ENCODE measurements at places on chromosomes 7 and 10.

DNA sequence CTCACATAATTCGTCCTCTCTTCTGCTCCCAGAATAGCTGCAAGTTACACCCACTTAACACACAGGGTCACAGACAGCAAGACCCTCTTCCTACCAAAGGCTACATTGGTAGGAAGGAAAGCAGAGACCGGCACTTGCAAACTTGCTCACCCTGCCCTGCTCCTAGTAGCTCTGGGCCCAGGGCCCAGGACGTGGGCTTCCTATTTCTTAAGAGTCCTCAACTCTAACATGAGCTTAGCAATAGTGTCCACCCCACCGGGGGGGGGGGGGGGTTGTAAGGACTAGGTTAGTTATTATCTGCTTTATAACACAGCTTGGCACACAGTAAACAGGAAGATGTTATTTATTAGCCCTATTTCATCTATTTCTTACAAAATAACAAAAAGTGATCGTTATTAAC, 106.6 kb downstream of the GRB10 start:
- no peak for DNase-seq
- H3K27ac ChIP-seq: no peak overlapping the region
- H3K4me3 ChIP-seq: no peak overlapping the region
- peaks cover 8% of the 10 kb centered on the region for H3K27me3 ChIP-seq

DNA sequence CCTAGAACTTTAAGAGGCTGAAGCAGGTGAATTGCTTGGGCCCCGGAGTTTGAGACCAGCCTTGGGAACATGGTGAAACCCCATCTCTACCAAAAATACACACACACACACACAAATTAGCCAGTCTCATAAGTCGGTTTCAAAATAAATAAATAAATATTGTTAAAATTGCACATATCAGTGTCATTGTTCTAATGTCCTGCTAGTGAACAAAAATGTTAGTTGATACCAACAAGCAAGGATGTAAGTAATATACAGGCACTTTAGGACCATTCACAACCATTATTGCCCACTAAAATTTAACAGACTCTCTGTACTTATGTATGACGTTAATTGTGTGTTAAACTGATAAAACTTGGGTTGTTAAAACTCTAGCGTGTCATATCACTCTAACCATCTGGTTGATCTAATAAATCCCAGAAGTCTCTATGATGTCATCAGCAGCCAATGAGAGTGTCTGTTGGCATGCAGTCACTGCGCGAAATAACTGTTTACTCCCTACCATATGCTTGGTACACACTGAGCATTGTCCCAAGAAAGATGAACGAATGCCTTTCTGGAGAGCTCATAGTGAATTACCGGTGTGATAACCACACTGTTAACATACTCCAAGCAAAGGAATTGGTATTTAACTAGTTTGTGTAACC, 30.4 kb upstream of the OTUD1 start:
- H3K4me3 ChIP-seq: no peak overlapping the region
- DNase-seq: no peak
- H3K27me3 ChIP-seq: no peaks in the 10 kb centered on the region

- H3K36me3 ChIP-seq: peaks cover 12% of the 10 kb centered on the region
- DNase-seq: no peak
These were observed 106.9 kb downstream of the FAM107B start for GRCh38 chr10:14667781-14668180.

DNA sequence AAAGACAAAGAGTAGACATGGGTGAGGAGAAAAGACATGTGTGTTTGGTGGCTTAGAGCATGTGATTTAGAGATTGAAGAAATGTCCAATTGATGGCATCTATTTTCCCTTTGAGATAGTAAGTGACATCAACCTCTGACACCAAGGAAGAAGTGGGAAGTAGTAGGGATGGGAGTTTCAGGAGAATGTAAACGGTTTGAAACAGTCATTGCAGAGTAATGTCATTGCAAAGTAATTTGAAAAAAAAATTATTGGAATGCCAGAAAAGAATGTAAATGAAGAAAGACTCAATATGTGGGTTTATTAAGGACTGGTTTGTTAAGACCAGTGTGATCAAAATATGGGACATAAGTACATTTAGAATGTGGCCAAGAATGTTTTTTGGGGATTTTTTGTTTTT, 26.6 kb downstream of the GNG11 start:
- DNase-seq: no peak
- no peak overlapping the region for H3K27ac ChIP-seq
- H3K4me1 ChIP-seq: no peaks in the 10 kb centered on the region
- peaks cover 5% of the 10 kb centered on the region for H3K36me3 ChIP-seq

DNA sequence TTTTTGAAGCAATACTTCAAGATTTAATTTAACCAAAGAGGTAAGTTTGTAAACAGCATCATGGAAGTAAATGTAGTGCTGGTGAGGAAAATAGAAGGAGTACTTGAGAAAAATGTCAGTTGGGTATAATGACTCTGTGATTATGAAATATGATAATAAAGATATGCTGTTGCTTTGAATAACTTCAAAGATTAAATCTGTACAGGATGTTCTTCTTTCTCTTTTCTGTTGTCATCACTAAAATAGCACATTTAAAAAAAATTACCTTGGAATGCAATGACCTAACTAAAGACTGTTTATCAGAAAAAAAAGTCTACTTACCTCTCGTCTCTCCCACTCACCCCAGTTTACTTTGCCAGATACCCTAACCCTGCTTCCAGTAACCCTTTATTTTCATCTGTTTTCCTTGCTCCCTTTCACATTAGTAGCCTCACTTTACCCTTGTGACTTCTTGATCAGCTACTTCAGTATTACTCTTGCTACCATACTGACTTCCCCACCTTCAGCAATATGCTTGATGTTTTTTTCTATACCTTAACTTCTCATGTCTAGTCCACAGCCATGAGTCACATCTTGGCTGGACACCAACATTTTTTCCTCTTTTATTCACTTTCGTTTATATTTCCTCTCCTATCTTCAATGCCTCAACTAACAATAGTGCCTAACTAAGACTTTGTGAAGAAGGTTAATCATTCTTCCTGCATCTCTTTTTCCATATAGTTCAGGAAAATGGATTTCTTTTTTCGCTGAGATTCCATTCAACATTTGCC, 29.7 kb upstream of the TAS2R16 start:
- H3K4me3 ChIP-seq: no peak overlapping the region
- H3K4me1 ChIP-seq: no peaks in the 10 kb centered on the region
- no peak for DNase-seq
- H3K36me3 ChIP-seq: no peaks in the 10 kb centered on the region
- H3K27me3 ChIP-seq: no peaks in the 10 kb centered on the region
- H3K27ac ChIP-seq: no peak overlapping the region

GRCh38 chr7:151382079-151382885, 27.6 kb downstream of the WDR86 start:
- peaks cover 7% of the 10 kb centered on the region for H3K36me3 ChIP-seq
- peak; percentile 81 for DNase-seq
- H3K4me3 ChIP-seq: peak overlapping the region; percentile 90
- peak overlapping the region; percentile 98 for H3K27ac ChIP-seq

DNA sequence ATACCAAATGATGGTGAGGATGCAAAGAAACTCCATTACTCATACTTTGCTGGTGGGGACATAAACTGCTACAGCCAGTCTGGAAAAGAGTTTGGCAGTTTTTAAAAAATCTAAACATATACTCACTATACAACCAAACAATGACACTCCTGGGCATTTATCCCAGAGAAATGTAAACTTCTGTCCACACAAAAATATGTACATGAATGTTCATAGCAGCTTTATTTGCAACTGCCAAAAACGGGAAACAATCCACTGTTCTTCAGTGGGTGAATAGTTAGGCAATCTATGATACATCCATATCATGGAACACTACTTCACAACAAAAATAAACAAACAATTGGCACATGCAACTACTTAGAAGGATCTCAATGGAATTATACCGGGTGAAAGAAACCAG, 276.4 kb upstream of the SP8 start:
- no peak overlapping the region for H3K27ac ChIP-seq
- no peak for DNase-seq
- H3K27me3 ChIP-seq: peaks cover 5% of the 10 kb centered on the region
- H3K36me3 ChIP-seq: no peaks in the 10 kb centered on the region

DNA sequence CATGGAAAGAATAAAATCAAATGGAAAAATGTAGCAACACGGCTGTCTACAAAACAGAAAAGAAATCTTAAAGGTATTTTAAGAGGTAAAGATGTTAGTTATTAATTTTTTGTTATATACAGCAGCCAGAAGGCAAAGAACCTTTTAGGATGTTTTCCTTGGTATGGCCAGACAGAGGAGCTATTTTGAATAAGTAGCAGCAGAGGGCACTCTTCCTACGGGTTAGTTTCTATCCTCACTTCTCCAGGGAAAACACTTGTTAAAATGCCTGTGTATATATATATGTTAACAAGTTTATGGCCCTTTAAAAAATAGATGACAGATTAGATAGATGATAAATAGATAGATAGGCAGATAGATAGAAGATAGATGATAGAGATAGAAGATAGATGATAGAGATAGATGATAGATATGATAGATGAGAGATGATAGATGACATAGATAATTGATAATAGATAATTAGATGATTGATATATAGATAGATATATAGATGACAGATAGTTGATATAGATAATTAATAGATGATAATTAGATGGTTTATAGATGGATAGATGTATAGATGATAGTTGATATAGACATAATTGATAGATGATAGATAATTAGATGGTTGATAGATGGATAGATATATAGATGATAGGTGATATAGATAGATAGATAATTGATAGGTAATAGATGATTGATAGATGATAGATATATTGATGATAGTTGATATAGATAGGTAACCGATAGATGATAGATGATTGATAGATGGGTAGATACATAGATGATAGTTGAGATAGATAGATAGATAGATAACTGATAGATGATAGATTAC, 57.8 kb upstream of the WIPF3 start:
- H3K36me3 ChIP-seq: no peaks in the 10 kb centered on the region
- H3K27me3 ChIP-seq: peaks cover 9% of the 10 kb centered on the region
- no peak overlapping the region for H3K4me3 ChIP-seq
- DNase-seq: no peak
- H3K4me1 ChIP-seq: no peaks in the 10 kb centered on the region

- H3K4me1 ChIP-seq: peaks cover 18% of the 10 kb centered on the region
- DNase-seq: no peak
These were observed 6.9 kb downstream of the ARMC3 start for GRCh38 chr10:22934726-22935125.

GRCh38 chr10:90138844-90139243, 437.5 kb downstream of the KIF20B start:
- H3K4me3 ChIP-seq: no peak overlapping the region
- H3K27me3 ChIP-seq: no peaks in the 10 kb centered on the region
- DNase-seq: peak; percentile 9
- H3K27ac ChIP-seq: no peak overlapping the region

DNA sequence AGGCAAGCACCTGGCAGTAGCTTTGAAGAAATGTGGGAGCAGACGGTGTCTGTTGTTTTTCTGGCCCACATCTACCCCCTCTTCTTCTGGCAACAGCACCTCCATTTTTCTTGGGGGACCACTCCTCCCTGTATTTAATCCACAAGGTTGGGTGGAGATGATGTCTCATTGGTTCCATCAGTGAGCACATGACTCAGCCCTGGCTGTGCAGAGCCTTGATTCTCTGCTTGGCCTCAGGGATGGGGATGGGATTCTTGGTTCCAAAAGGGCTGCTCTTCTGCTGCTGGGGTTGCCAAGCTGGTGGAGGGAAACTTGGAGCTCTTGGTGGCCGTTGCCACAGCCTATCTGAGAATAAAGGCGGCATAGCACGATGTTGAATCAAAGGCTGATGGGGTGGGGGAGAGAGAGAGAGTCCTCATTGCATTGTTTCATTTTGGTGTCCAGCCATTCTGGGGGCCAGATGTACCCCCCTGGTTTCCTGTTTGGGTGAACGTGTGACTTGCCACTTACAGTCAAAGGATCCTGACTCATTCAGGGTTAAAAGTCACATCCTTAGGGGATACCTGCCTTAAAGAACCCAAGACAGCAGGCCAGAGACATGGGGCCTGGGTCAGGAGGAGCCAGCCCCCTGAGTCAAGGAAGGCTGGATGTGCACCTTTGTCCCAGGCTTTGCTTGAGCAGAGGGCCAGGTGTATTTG, 25.9 kb downstream of the GRK5 start:
- peaks cover 87% of the 10 kb centered on the region for H3K4me1 ChIP-seq
- H3K27ac ChIP-seq: peak overlapping the region; percentile 24
- H3K4me3 ChIP-seq: no peak overlapping the region
- no peaks in the 10 kb centered on the region for H3K27me3 ChIP-seq
- no peak for DNase-seq
- peaks cover 8% of the 10 kb centered on the region for H3K36me3 ChIP-seq

DNA sequence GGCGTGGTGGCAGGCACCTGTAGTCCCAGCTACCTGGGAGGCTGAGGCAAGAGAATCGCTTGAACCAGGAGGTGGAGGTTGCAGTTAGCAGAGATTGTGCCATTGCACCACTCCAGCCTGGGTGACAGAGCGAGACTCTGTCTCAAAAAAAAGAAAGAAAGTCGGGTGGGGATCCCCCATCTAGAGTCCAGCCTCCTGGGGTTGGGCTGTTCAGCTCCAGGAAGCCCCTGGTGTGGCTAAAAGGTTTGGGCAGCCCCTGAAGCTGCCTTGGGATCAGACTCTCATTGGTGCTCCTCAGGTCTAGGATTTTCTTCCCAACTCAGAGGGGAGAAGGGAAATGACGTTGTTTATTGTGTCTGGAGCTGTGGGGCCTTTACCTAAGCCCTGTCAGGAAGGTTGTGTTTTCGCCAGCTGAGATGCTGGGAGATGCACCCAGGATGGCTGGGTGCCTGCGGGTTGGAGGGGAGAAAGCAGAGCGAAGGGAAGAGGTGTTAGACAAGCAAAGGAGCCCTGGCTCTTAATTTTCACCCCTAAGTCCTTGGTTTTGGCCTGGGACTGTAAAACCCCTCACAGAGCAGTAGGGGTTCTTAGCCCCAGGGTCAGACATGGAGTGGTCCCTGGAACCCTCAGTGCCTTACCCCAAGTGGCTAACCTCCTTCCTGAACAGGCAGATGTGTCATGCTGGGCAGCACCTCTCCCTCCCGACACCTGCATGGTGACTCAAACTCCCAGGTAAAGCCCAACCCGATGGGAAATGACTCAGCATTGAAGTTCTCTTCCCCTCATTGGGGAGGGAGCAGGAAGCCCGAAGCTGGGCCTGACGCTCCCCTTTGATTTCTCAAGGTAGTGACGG, 21.1 kb downstream of the PLAU start:
- H3K27ac ChIP-seq: no peak overlapping the region
- no peaks in the 10 kb centered on the region for H3K36me3 ChIP-seq
- H3K4me1 ChIP-seq: no peaks in the 10 kb centered on the region
- no peak for DNase-seq

- H3K4me3 ChIP-seq: peak overlapping the region; percentile 33
- DNase-seq: no peak
- H3K27ac ChIP-seq: no peak overlapping the region
- no peaks in the 10 kb centered on the region for H3K27me3 ChIP-seq
These were observed 75.0 kb downstream of the NKX6-2 start for GRCh38 chr10:132710746-132711612.

- no peaks in the 10 kb centered on the region for H3K4me1 ChIP-seq
- H3K27ac ChIP-seq: no peak overlapping the region
- H3K36me3 ChIP-seq: no peaks in the 10 kb centered on the region
- no peak overlapping the region for H3K4me3 ChIP-seq
- H3K27me3 ChIP-seq: peaks cover 5% of the 10 kb centered on the region
- no peak for DNase-seq
These were observed 68.0 kb upstream of the PRR15 start for GRCh38 chr7:29495653-29496052.

GRCh38 chr7:116208919-116209318, 1.4 kb upstream of the TES start:
- no peaks in the 10 kb centered on the region for H3K36me3 ChIP-seq
- no peak overlapping the region for H3K4me3 ChIP-seq
- no peaks in the 10 kb centered on the region for H3K27me3 ChIP-seq
- peaks cover 28% of the 10 kb centered on the region for H3K4me1 ChIP-seq
- no peak overlapping the region for H3K27ac ChIP-seq
